Uterus (tissue), 4 donors: ENCODE measurements at places on chromosomes 11 and 22. TPM values are rescaled to one million over a fixed set of nuclear protein-coding genes. Genes with fewer than 3 reads are reported as not detected.

DNA sequence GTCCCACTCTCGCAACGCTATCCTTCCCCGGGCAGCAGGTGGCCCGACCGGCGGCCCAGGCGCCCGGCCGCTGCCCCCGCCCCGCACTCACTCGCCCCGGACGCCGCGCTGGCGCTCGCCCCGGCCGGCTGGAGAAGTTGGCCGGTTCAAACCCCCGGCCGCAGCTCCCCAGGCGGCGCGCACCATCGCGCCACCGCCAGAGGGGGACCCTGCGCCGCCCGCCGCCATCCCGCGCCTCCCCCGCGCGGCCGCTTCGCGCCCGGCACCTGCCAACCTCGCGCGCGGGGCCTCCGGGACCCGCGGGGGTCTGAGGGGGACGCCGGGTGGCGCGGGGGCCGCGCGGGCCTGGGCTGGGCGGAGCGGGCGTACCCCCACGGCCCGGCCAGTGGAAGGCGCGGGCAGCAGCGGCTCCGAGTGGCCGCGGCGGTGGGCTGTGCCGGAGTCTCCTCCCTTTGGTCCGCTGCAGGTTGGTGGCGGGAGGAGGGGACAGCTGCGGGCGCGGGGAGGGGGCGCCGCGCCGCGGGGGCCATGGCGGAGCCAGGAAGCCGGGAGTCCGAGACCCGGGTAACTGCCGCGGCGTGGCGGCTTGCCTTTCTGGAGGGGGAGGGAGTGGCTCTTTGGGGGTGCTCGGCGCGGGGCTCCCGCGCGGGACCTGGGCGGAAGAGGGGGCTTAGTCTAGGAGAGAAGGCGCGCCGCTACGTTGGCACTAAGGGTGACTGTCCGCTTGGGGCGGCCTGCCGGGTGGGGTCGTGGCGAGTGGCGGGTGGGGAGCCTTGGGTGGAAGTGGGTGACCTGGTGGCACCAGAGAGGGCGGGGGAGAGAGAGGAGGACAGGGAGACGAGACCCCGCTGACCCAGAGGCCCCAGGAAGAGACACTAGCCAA lies at the start of the genes MPST and TST:
TSS of gene MPST (plus strand) at position 434 of the 883 bp plus-strand sequence. CDS start at position 529, 95 bp downstream.
TSS of gene TST (minus strand) at position 139 of the 883 bp plus-strand sequence. CDS start 715 bp downstream, outside the sequence.
- peak; percentile 77 for DNase-seq

DNA sequence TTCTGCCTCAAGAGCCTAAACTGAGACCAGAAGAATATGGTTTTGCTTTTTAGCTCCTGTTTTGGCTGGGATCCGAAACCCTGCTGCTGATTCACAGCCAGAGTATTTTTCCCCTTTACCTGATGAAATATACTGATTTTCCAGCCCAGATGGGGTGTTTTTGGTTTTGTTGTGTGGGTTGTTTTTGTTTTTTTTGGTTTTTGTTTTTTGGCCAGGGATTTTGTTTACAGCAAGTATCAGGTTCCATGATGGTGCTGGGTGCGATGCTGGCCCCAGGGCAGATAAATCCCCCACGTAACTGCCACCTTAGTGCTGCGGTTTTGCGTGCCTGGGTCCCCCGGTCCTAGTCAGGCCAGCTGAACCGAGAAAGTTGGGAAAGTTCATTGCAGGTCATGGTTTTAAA lies 103.7 kb downstream of the ZBTB16 start:
- DNase-seq = peak; percentile 91

GRCh38 chr11:106014620-106015019 lies 7.4 kb downstream of the MSANTD4 start:
- no peak for DNase-seq

GRCh38 chr11:109527496-109527895 lies 105.5 kb downstream of the C11orf87 start:
- DNase-seq = no peak

GRCh38 chr22:30718938-30719337 lies 24.3 kb downstream of the OSBP2 start:
- no peak for DNase-seq

- DNase-seq = no peak
These were observed 2.3 kb downstream of the MYEOV start for GRCh38 chr11:69295995-69296889.

- DNase-seq = no peak
These were observed 1321.8 kb downstream of the BRD1 start for GRCh38 chr22:48505891-48506290.

DNA sequence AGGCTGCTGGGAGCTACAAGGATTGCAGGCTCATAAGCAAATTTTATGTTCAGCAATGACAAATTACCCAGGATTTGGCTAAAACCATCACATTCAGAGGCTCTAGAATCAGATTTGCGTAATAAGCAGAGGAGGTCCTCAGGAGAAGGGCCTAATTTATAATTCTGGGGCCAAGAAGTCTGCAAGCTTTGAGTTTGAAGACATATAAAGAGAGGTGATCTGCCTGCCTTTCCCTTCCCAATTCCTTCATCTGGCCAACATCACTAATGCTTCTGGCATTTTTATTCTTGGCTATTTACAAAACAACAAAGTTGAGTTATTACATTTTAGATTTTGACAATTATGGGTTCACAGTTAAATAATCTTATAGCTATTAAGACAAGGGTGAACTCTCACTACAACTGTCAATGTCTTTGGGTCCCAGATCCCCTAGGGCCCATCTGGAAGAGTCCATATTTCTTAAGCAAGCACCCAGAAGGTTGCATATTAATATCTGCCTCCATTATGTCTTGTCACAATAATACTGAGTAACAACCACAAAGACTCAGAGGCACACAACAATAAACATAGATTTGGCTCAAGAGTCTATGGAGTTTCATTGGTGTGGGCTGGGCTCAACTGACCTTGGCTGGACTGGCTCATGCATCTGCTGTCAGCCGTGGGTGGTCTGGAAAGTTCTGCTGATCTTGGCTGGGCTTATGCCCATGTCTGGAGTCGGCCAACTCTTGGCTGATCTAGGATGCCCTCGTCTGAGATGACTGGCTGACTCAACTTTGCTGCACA lies 67.2 kb upstream of the CD82 start:
- peak; percentile 65 for DNase-seq

GRCh38 chr11:102110761-102111010 lies 439 bp downstream of the YAP1 start:
- DNase-seq = no peak

DNA sequence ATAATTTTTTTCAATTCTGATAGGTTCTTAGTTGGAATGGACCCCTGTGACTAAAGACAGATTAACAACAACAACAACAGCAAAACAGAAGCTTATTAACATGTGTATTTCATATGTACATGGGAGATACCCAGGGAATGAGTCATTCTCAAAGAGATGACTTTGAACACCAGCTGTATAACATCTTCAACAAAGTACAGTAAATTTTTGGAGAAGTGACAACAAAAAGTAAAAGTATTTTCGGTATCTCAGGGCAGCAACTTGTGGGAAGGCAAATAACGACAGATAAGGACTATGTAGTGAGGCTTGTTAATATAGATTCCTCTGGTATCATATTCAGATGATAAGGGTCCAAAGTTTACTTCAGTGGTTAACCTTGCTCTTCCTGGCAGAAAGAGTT lies 573.4 kb upstream of the RAG2 start:
- no peak for DNase-seq

GRCh38 chr11:67704524-67704923 lies 30.1 kb upstream of the ALDH3B2 start:
- no peak for DNase-seq

GRCh38 chr11:101478587-101479369 lies 105.0 kb downstream of the TRPC6 start:
- no peak for DNase-seq

GRCh38 chr22:47161631-47162030 lies 399.2 kb downstream of the TBC1D22A start:
- DNase-seq = peak; percentile 9

GRCh38 chr11:103608566-103608965 lies 427.9 kb upstream of the DDI1 start:
- DNase-seq = no peak

GRCh38 chr11:92277871-92278270 lies 53.3 kb downstream of the FAT3 start:
- DNase-seq = no peak

- DNase-seq = peak; percentile 98
These were observed at the start of gene MRGPRF for GRCh38 chr11:69013009-69013951. Gene MRGPRF, minus strand, starts transcription at chr11:69013246. Its CDS starts 3,345 bp downstream, at chr11:69009901.

DNA sequence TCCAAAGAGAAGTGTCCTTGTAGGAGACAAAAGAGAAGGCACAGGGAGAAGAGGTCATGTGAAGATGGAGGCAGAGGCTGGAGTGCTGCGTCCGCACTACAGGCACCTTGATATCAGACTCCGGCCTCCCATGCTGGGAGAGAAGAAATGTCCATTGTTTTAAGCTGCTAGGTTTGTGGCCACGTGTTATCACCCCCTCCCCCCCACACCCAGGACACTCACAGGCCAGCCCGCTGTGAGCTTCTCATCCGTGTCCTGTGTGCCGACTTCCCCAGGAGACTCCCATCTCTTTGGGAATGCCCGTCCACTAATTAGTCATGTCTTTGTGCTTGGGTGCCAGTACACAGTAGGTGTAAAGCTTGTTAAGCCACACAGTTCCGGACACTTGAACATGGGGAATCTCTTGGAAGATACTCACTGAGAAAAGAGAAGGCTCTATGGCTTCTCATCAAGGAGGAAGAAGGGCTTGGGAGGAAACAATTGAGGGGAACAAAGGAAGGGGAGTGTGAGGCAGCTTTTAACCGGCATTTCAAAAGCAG lies 1234.7 kb downstream of the TBC1D22A start:
- no peak for DNase-seq

DNA sequence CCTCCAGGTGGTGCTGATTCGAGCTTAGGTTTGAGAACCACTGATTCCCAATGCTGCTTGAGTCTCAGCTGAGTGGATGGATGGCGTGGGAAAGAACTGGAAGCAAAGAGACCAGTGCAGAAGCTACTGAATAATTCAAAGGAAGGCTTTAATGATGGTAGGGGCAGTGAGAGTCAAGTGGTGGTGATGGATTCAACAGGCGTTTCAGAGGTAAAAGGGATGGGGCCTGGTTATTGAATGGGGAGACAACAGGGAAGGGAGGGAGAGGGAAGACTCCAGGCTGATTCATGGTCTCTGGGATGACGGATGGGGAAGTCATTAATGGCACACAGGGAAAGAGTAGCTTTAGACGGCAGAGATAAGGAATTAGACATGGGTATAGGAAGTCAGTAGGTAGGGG lies 104.3 kb upstream of the TBCEL start:
- no peak for DNase-seq

- DNase-seq = no peak
These were observed 4.2 kb downstream of the LGR4 start for GRCh38 chr11:27468209-27468994.

- DNase-seq = peak; percentile 47
These were observed 118.1 kb upstream of the TEAD1 start for GRCh38 chr11:12556155-12556554.

- no peak for DNase-seq
These were observed 122.4 kb downstream of the ETS1 start for GRCh38 chr11:128464878-128465450.

- no peak for DNase-seq
These were observed 15.5 kb upstream of the RAC2 start for GRCh38 chr22:37259540-37260029.

- no peak for DNase-seq
These were observed 597.2 kb upstream of the ANO3 start for GRCh38 chr11:25734591-25735211.

- no peak for DNase-seq
These were observed 286.2 kb downstream of the C11orf87 start for GRCh38 chr11:109708184-109708583.

GRCh38 chr11:75342231-75342918 lies 9.1 kb downstream of the ARRB1 start:
- DNase-seq = no peak

DNA sequence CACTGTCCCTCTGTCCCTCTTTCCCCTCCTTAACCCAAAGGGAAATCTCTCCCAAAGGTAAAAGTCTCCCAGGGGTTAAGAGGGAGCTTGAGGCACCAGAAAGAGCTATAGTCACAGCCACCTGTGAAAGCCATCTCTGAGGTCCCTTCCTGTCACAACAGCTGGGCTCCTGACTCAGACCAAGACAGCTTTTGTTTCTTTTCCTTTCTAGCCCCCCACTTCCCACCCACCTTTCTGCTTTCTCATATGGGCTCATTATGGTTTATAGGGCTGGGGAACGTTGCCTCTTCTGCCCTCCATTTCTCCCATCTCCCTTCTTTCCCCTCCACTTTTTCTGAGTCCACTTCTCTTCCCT lies 19.1 kb downstream of the MIF start:
- no peak for DNase-seq

- DNase-seq = no peak
These were observed 63.0 kb downstream of the HORMAD2 start for GRCh38 chr22:30143265-30143664.

GRCh38 chr11:93733474-93733873 lies 7.8 kb downstream of the TAF1D start:
- no peak for DNase-seq

- DNase-seq = no peak
These were observed 1.3 kb upstream of the BBS1 start for GRCh38 chr11:66509131-66509561.

DNA sequence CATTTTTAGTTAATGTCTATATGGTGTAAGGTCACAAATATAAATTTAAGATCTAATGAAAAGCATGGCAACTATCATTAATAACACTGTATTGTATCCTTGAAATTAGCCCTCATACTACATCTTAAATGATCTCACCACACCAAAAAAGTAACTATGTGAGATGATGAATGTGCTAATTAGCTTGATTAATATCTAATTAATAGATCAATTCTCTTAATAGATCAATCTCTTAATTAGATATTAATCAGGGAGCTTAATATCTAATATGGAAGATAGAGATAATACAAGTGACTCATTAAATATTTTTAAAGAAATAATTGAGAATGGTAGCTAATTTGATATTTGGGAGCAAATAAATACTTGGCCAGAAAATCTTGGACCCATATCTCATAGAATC lies 178.5 kb upstream of the FAT3 start:
- no peak for DNase-seq

DNA sequence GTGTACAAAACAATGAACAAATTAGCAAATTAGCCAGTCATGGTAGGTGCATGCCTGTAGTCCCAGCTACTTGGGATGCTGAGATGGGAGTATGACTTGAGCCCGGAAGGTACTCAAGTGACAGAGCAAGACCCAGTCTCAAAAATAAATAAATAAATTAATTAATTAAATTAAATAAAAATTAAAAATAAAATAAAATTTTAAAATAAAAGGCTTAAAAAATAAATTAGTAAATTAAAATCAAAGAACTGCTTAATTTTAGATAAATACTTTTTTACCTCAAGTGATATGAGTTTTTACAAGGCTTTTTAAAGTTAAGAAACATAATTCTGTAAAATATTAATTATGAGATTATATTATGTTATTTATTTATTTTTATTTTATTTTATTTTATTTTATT lies 50.9 kb upstream of the TSPAN18 start:
- DNase-seq = no peak

TSPAN32 gene
- total RNA-seq = 2.5 TPM

MRE11 gene
- 5.9 TPM for total RNA-seq

OR52I1 gene
- total RNA-seq = not detected

P2RY2 gene
- total RNA-seq = 0.98 TPM

BTG4 gene
- not detected for total RNA-seq

PPFIBP2 gene
- total RNA-seq = 2.1 TPM

CD3D gene
- not detected for total RNA-seq

TMEM191C gene
- total RNA-seq = not detected

SLC5A1 gene
- total RNA-seq = not detected

BTBD18 gene
- not detected for total RNA-seq

FXYD2 gene
- 7.9 TPM for total RNA-seq

DDX25 gene
- 1.1 TPM for total RNA-seq

OPCML gene
- total RNA-seq = 1.5 TPM

FOLR1 gene
- total RNA-seq = not detected

CACNA1I gene
- total RNA-seq = 0.15 TPM

C11orf87 gene
- total RNA-seq = 5.9 TPM

APOA5 gene
- not detected for total RNA-seq

PATE4 gene
- total RNA-seq = not detected

SSTR3 gene
- 3.1 TPM for total RNA-seq

OR52L1 gene
- not detected for total RNA-seq

DMC1 gene
- 8.4 TPM for total RNA-seq

APOBEC3B gene
- not detected for total RNA-seq
